ENCODE measurements at places on chromosomes 2 and 18. TPM values are rescaled to one million over a fixed set of nuclear protein-coding genes. Genes with fewer than 3 reads are reported as not detected.

Gene CHN1
- 21.1 TPM for total RNA-seq

Gene DSEL
- total RNA-seq = 55.2 TPM

Gene CREG2
- total RNA-seq = not detected

Gene CACNB4
- total RNA-seq = 1.2 TPM

Gene CELF4
- total RNA-seq = not detected

DNA sequence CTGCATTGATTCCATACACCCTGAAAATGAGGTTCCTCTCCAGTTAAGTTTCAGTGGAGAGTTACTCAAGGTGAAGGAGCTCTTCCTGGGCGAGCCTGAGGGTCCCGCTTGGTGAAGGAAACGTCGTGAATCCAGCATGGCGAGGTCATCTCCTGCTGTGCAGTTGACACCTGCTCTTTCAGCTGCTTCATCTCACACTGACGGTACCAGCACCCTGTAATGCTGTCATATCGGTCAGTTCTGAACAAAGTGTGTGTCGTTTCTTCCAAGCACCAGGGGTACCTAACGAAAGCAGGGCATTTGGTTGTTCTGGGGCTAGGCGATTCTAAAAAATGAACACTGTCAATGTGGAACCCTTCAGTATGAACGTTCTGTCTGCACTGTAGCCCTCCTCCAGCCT lies 52.6 kb downstream of the ITGB1BP1 start:
- H3K4me3 ChIP-seq = no peak overlapping the region
- no peak overlapping the region for H3K27ac ChIP-seq
- no peaks in the 10 kb centered on the region for H3K27me3 ChIP-seq
- DNase-seq = no peak

DNA sequence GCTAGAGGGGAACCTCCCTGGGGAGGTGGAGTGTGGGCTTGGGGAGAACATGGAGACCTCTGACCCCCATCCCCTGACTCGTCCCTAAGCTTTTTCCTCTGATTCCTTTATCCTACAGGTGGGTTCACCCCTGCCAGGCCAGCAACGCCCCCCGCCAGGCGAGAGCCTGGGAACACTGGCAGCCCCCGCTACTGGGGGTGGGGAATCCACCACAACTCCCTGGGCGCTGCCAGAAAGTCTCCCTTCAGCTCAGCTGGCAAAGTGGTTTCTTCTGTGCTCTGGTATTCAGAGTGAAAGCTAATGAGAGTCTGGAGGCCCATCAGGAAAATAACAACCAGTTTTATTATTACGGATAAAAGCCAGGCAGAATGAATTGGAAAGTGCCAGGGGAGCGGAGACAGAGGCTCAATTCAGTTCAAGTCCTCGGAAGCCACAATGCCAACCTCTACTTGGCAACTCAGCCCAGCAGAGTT lies 2.8 kb downstream of the DIPK1C start:
- no peaks in the 10 kb centered on the region for H3K36me3 ChIP-seq
- peaks cover 26% of the 10 kb centered on the region for H3K27me3 ChIP-seq

DNA sequence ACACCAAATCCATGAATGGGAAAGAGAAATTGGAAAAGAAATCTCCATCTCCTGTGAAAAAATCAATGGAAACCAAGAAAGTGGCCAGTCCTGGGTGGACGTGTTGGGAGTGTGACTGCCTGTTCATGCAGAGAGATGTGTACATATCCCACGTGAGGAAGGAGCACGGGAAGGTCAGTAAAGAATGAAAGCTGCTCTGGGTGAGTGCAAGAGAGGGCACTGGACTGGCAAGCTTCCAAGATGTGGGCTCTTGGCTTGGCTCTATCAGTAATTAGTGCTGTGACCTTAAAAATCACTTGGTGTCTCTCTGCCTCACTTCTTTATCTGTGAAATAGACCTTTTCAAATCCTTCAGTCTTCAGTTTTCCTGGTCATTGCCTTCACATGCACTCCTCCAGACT lies 89.0 kb downstream of the ZNF532 start:
- H3K4me1 ChIP-seq = no peaks in the 10 kb centered on the region
- no peak overlapping the region for H3K4me3 ChIP-seq
- H3K36me3 ChIP-seq = no peaks in the 10 kb centered on the region
- no peak overlapping the region for H3K27ac ChIP-seq
- no peak for DNase-seq

DNA sequence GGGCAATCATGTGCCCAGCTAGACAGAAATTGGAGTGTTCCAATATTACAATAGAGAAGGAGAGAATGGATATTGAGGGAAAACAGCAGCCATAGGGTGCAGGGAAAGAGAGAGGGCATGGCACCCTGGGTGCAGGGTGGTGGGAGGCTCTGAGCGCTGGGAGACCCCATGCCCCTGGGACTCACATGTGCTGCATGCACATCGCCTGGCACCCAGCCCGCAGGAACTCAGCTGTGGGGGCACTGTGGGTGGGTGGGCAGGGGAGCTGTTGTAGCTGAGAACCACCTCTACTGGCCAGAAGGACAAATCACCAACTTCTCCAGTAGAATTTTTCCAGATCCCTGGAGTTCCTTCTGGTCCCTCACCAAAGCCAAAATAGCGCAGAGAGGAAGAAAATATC lies 7.2 kb upstream of the NEURL3 start:
- H3K4me3 ChIP-seq = no peak overlapping the region
- H3K27ac ChIP-seq = no peak overlapping the region
- no peaks in the 10 kb centered on the region for H3K27me3 ChIP-seq
- H3K36me3 ChIP-seq = no peaks in the 10 kb centered on the region
- H3K4me1 ChIP-seq = no peaks in the 10 kb centered on the region

DNA sequence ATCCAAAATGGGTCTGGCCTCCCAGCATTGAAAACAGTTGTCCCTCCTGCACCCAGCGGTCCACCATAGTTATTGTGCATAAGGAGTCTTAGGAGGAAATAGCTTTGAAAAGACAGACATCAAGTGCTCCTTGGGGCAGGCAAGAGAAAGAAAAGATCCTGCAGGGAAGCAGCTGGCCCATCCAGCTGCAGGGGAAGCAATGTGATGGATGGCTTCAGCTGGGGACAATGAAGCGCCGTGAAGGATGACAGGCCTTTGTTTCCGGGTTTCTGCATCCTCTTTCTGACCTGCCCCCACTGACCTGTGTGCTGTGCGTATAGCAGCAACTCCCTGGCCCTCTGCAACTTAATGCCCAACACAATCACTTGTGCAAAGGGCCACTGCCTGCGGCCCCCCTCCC lies 142.9 kb upstream of the NCKAP5 start:
- no peak overlapping the region for H3K4me3 ChIP-seq
- no peaks in the 10 kb centered on the region for H3K4me1 ChIP-seq
- DNase-seq = no peak
- no peak overlapping the region for H3K27ac ChIP-seq

- peak; percentile 77 for DNase-seq
- H3K4me1 ChIP-seq = peaks cover 27% of the 10 kb centered on the region
- no peak overlapping the region for H3K4me3 ChIP-seq
- H3K27me3 ChIP-seq = no peaks in the 10 kb centered on the region
- H3K27ac ChIP-seq = peak overlapping the region; percentile 100
- H3K36me3 ChIP-seq = no peaks in the 10 kb centered on the region
Measured at GRCh38 chr2:231601356-231602229, 8.9 kb downstream of the TEX44 start.

- H3K36me3 ChIP-seq = no peaks in the 10 kb centered on the region
- DNase-seq = no peak
- no peak overlapping the region for H3K27ac ChIP-seq
- no peaks in the 10 kb centered on the region for H3K27me3 ChIP-seq
- no peak overlapping the region for H3K4me3 ChIP-seq
Measured at GRCh38 chr2:74291218-74291544, 52.0 kb downstream of the SLC4A5 start.

DNA sequence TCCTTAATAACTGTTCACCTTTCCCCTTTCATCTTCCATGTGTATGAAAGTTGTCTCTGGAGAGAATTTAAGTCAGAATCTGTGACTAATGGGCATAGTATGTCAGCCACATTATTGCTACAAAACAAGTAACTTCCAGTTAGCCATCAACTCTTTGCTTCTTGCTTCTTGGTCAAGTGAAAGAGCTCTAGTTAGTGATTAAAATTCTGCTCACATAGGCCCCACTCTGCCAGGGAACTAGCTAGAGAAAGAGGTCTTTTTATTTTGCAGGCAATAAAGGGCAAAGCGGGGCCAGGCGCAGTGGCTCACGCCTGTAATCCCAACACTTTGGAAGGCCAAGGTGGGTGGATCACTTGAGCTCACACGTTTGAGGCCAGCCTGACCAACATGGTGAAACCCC lies 64.6 kb downstream of the COLEC12 start:
- no peak overlapping the region for H3K4me3 ChIP-seq
- DNase-seq = no peak
- H3K27me3 ChIP-seq = no peaks in the 10 kb centered on the region
- no peaks in the 10 kb centered on the region for H3K36me3 ChIP-seq

DNA sequence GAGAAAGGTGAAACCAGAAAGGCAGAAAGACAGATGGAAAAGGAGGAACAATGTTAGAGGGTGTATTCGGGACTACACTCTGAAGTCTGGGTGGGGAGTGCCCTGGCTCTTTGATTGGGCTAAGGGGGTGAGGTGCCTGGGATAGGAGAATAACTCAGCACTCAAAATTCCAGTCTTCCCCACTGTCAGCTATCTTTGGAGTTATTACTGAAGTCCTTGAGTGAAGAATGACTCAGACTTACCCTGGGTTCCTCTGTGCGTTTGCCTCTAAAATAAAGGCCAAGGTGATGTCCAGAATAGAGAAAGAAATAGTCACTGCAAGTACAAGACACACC lies 151.8 kb upstream of the SERPINE2 start:
- H3K27me3 ChIP-seq = no peaks in the 10 kb centered on the region
- no peak overlapping the region for H3K4me3 ChIP-seq
- DNase-seq = no peak
- H3K4me1 ChIP-seq = no peaks in the 10 kb centered on the region
- H3K27ac ChIP-seq = no peak overlapping the region

DNA sequence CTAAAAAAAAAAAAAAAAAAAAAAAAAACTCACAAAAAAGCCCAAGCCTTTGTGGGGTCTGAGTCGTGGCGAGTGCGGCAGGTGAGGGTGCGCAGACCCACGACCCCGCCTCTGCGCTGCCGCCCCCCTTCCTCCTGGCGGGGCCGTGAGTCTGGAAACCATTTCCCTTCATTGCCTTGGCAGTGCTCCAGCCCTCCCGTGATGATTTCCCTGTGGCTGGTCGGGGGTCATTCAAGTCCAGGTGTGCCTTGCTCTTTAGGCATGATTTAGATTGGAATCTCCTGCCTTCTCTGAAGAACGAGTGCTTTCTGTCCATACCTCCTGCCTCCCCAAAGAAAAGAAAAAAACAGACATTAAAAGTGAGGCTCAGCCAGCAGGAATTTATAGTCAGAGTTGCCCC lies 161.8 kb downstream of the FAM210A start:
- no peaks in the 10 kb centered on the region for H3K36me3 ChIP-seq
- no peak for DNase-seq
- no peaks in the 10 kb centered on the region for H3K27me3 ChIP-seq
- no peak overlapping the region for H3K4me3 ChIP-seq
- no peak overlapping the region for H3K27ac ChIP-seq

DNA sequence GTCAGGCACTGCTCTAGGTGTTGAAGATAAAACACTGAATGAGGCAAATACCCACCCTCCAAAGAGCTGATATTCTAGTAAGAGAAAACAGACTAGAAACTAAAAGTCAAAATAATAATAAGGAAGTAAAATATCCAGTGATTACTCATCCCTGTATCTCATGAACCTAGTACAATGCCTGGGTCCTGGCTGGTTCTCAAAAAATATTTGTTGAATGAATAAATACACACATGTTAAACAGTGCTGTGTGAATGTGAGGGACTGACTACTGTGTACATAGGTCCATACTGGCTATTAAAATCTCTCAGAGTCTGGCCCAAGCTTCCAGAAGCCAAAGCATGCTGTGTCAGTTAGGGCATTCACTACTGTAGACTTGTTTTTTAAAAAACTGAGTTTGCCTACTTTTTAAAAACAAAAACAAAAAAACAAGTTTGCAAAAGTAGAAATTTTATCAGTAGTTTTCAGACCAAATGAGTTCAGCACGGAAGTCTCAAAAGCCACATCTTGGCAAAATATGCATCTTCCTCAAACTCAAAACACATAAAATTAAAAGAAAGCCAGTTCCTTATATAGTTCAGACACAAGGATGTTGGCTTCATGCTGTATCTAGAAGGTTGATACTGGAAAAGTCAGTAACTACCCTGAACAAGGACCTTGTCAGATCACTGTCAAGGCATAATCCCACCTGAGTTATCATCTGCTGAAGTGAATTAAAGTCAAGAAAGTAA lies 136.2 kb downstream of the THADA start:
- no peak overlapping the region for H3K4me3 ChIP-seq
- H3K27me3 ChIP-seq = no peaks in the 10 kb centered on the region
- no peak for DNase-seq
- H3K36me3 ChIP-seq = no peaks in the 10 kb centered on the region

GRCh38 chr18:12441475-12442034 lies 33.8 kb downstream of the PRELID3A start:
- no peak overlapping the region for H3K27ac ChIP-seq
- no peak for DNase-seq
- H3K36me3 ChIP-seq = no peaks in the 10 kb centered on the region

DNA sequence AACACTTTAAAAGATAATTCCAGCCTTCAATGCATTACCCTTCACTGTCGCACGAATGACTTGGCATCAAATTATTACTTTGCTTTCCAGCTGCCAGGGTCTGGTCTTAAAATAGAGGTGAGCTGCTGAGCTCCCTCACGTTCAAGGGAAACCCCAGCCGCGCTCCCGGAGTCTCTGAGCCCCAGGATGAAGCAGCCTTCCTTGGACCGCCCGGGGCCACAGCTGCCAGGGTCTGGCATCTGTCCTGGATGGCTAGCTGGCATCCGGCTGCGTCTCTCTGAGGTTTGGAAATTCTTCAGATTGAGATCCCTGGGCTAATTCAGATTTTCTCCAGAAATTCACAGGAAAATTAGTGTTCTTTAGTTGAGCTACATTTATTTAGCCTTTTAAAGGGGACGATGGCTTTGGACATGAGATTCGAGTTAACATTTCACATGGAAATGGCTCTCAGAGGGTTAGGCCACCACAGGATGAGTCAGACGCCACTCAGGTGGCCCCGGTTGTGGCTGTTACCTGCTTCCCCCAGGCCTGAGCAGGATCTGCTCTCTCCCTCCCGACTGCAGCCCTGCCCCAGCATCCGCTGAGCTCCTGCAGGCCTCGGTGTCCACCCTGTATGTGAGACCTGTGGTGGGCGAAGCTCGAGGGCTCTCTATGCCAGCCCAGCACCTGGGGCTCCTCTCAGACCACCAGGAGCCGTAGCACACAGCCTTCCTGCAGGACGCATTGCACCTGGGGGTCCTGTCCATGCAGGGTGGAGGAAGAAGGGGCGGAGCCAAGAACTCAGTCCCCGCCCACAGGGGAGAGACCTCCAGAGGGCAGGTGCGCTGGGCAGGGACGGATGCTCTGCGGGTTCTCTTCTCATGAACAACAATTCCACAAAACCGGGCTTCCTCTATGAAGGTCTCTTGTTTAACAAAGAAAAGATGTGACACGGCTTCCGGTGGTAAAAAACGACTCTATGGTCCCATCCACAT lies 255.5 kb downstream of the TWIST2 start:
- H3K36me3 ChIP-seq = no peaks in the 10 kb centered on the region
- no peak overlapping the region for H3K4me3 ChIP-seq
- H3K4me1 ChIP-seq = no peaks in the 10 kb centered on the region
- no peak for DNase-seq
- no peaks in the 10 kb centered on the region for H3K27me3 ChIP-seq
- no peak overlapping the region for H3K27ac ChIP-seq

GRCh38 chr2:110885256-110885655 lies 152.9 kb downstream of the ACOXL start:
- no peaks in the 10 kb centered on the region for H3K4me1 ChIP-seq
- no peaks in the 10 kb centered on the region for H3K27me3 ChIP-seq
- no peaks in the 10 kb centered on the region for H3K36me3 ChIP-seq
- H3K27ac ChIP-seq = no peak overlapping the region
- no peak for DNase-seq
